ENCODE measurements at places on chromosomes 16 and 17. TPM values are rescaled to one million over a fixed set of nuclear protein-coding genes. Genes with fewer than 3 reads are reported as not detected.

DNA sequence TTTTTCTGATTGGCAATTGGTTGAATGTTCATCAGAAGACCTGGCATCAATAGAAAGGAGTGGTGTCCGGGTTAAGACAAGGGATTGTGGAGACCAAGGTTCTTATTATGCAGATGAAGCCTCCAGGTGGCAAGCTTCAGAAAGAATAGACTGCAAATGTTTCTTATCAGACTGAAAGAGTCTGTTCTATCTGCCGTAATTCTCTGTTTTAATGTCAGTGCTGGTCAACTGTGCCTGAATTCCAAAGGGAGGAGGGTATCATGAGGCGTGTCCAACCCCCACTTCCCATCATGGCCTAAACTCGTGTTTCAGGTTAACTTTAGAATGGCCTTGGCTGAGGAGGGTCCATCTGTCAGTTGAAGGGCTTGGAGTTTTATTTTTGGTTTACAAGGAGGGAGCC, 60.4 kb upstream of the AKTIP start:
- no peak for DNase-seq

- DNase-seq = peak; percentile 67
Observed at GRCh38 chr17:30600060-30600829, 123.0 kb downstream of the GOSR1 start.

DNA sequence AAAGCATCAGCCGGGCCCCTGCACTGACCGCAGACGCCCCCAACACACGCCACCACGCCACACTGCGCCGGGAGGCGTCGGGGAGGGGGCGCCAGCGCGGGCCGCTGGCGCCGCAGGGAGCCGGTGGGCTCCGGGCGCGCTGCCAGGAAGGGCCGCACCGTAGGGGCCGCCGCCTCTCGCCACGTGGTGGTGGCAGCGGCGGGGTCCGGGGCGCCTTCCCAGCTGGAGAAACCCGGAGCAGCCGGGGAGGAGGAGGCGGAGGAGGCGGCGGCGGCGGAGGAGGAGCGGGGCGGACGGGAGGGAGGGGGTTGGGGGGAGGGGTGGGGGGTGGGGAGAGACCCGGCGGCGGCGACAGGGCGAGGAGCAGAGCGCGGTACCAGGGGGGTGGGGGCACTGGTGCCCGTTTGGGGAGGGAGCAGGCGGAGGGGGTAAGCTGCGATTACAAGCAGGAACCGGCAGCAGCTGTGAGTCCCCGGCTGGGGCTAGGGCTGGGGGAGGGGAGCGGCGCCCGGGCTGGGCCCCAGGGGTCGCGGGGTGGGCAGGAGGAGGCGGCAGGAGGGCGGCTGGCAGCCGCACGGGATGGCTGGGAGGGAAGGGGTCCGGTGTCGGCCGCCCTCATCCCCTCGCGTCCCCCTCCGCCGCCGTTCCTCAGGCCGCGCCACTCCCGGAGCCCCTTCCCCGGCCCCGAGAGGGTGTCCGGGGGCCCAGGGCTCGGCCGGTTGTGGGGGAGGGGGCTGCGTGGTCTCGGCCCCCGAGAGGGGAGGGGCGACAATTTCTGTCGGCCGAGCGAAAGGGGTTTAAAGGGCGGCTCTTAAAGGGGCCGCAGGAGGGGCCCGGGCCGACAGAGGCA, at the start of gene TBKBP1:
TSS of gene TBKBP1 (plus strand) at position 431 of the 850 bp plus-strand sequence. CDS start 1,952 bp downstream, outside the sequence.
- no peak for DNase-seq

PRSS36 gene
- 0.53 TPM for total RNA-seq

DNA sequence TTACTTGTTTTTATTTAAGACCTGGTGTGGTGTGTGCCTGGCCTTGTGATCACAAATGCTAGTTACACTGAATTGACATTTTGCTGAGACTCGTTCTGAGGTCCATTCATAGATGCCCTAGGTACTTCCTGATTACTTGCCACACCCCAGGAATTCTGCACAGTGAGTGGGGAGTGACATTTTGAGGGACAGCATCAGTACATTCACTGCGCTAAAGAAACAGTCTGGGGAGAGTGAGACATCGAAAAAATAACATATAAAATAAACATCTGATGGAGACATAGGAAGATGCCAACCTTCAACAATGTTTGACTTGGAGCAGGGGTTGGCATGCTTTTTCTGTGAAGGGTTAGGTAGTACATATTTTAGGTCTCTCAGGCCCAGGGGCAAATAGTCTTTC, 30.4 kb downstream of the ABCC1 start:
- no peak for DNase-seq

GRCh38 chr16:66360624-66361324, 5.7 kb upstream of the CDH5 start:
- DNase-seq = no peak

GRCh38 chr16:50252874-50253513, 13.4 kb upstream of the ADCY7 start:
- no peak for DNase-seq

- DNase-seq = no peak
Observed at GRCh38 chr16:69607674-69608073, 41.9 kb downstream of the NFAT5 start.

Measured in foreskin keratinocyte (primary cell).